ENCODE measurements at places on chromosomes 12 and 14. TPM values are rescaled to one million over a fixed set of nuclear protein-coding genes. Genes with fewer than 3 reads are reported as not detected.

Gene SRSF5
- total RNA-seq, result 204 TPM

Gene AKAP6
- 0.38 TPM for total RNA-seq

Gene NUAK1
- 16.9 TPM for total RNA-seq

Gene CEBPE
- not detected for total RNA-seq

Gene MYF6
- not detected for total RNA-seq

Gene CLEC1B
- total RNA-seq, result not detected

Gene CACNA2D4
- not detected for total RNA-seq

Gene GDF3
- total RNA-seq, result 19.3 TPM

Gene CLEC4C
- not detected for total RNA-seq

Gene NGB
- 1.0 TPM for total RNA-seq

Gene SYCP3
- 0.07 TPM for total RNA-seq

Gene TMPRSS12
- total RNA-seq, result not detected

Gene RFX4
- 2.1 TPM for total RNA-seq

Gene GLIPR1L1
- not detected for total RNA-seq

Gene OAS2
- total RNA-seq, result not detected

Gene INTS13
- 94.1 TPM for total RNA-seq

Gene SSTR1
- total RNA-seq, result 2.3 TPM

Gene DIO2
- 0.17 TPM for total RNA-seq

Gene SRGAP1
- 5.6 TPM for total RNA-seq

Gene NRL
- 2.2 TPM for total RNA-seq

Gene CCDC177
- 1.7 TPM for total RNA-seq

Gene KRT72
- total RNA-seq, result not detected

Gene PYGL
- 93.8 TPM for total RNA-seq

Gene SLC38A4
- total RNA-seq, result 12.5 TPM

Gene SALL2
- 281 TPM for total RNA-seq

Gene SLC10A1
- total RNA-seq, result not detected

Gene SMCO2
- total RNA-seq, result not detected

Gene ZNF385A
- 22.3 TPM for total RNA-seq

Gene RPL10L
- total RNA-seq, result not detected

Gene RNASE2
- not detected for total RNA-seq

Gene TEX52
- not detected for total RNA-seq

Gene CPNE6
- not detected for total RNA-seq

Gene KRT79
- total RNA-seq, result 0.21 TPM

Gene PLA2G1B
- not detected for total RNA-seq

Gene CNTN1
- total RNA-seq, result 27.0 TPM

Gene PLEKHD1
- 0.28 TPM for total RNA-seq

Gene KRT71
- not detected for total RNA-seq

Gene CCDC38
- total RNA-seq, result not detected

Gene KRT75
- total RNA-seq, result not detected

Gene RNASE3
- total RNA-seq, result not detected

Gene ING4
- total RNA-seq, result 27.7 TPM

Gene CCDC175
- total RNA-seq, result not detected

Gene KRT83
- not detected for total RNA-seq

Gene SELPLG
- total RNA-seq, result 0.56 TPM

Gene YAF2
- total RNA-seq, result 1.0 TPM

Gene MMP17
- 48.5 TPM for total RNA-seq

Gene RND1
- 10.4 TPM for total RNA-seq

Gene NAA30
- 27.1 TPM for total RNA-seq

Measured in GM23338 (cell line).